ENCODE measurements at places on chromosomes 1 and 21.

GRCh38 chr1:246923482-246923881, 8.3 kb downstream of the AHCTF1 start:
- no peak for DNase-seq

DNA sequence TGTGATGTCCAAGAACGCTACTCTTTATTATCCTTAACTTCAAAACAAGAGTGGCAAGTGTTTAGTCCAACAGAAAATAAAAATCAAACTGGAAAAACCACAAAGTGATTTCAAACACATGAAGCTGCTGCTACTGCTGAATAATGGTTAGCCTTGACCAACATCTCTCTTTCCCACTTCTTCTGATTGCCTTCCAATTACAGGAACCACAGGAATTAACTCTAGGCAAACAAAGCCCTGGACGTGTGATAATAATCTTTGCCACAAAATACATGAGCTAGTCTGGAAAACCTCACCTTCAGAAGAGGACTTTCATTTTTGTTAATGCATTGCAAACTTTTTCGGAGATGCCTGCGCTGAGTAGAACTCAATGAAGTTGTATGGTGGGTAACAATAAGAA, 48.6 kb upstream of the COL11A1 start:
- DNase-seq, result no peak

DNA sequence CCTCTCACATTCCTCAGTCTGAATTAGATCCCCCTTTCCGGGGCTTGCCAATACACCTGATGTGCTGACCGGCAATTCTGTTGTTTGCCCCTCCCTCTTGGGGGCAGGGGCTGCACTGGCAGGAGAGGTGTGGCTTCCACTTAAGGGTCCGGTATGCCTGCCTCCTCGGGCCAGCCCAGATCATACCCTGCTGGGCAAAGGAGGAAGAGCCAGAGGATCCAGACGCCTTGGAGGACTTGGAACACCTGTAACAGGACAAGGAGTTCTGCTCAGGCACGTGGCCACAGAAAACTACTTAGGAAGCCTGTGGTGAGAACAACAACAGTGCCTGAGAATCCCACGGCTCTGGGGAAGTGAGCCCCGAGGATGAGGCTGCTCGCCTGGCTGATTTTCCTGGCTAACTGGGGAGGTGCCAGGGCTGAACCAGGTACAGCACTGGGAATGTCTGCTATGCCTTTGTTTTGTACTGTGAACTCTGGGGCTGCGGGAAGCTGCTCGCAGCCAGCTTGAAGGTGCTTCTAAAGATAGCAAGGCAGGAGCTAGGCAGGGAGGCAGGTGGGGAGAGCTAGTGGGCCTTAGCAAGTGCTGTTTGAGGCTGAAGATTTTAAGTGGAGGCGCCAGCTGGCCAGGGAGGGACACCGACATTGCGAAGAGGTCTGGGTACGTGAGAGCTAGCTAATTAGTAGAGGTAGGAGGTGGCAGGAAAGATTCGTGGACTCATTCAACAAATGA, at the start of gene SMPDL3B:
Gene SMPDL3B, plus strand, starts transcription at position 183 of the 732 bp plus-strand sequence. Its CDS starts 184 bp downstream, at position 367.
- DNase-seq, result no peak

DNA sequence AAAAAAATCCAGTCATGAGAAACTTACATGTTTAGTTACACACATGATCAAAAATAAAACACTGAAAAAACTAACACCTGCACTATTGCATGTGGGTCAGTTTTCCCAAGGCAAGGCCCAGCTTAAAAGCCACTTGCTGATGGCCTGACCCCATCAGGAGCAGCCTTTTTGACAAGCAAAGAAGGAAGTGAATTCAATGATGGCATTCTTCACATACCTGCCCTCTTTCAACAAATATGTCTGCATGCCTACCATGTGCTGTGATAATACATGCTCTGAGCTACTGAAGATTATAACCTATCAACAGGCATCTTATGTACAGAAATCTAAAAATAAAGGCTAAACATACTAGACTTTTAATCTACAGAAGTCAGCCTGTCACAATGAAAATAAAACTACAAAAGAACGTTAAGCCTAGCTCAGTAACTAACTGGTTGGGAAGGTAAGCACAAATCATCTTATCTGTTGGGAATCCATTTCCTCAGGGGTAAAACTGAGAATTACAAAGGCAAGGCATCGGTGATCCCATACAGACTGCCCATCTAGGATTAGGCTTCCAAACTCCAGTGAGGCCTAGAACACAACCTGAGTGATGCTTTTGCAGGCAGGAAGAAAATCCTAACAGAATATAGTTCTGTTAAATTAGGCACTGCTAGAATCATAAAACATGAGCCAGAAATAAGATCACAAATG, 14.5 kb downstream of the SORT1 start:
- DNase-seq, result no peak

- DNase-seq, result no peak
Measured at GRCh38 chr1:94202241-94202640, 35.1 kb downstream of the ARHGAP29 start.

GRCh38 chr1:30274976-30275621, 448.3 kb downstream of the MATN1 start:
- peak; percentile 9 for DNase-seq

DNA sequence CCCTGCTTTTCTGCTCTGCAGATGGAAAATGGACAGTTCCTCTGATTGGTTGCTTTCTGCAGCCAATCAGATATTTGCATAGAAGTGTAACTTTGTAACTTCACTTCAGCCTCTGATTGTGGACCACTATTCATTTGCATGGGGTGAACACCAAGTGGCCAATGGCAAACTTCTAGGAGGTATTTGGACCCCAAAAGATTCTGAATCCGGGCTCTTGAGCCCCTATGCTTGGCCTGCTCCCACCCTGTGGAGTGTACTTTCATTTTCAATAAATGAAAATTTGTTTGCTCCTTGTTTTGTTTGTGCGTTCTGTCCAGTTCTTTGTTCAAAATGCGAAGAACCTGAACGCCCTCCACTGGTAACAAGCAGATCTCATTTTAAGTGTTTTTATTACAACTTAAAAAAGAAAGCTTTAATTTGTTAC, 6.4 kb upstream of the GSTM4 start:
- DNase-seq, result no peak

- no peak for DNase-seq
Measured at GRCh38 chr1:232704694-232705680, 75.1 kb upstream of the SIPA1L2 start.

DNA sequence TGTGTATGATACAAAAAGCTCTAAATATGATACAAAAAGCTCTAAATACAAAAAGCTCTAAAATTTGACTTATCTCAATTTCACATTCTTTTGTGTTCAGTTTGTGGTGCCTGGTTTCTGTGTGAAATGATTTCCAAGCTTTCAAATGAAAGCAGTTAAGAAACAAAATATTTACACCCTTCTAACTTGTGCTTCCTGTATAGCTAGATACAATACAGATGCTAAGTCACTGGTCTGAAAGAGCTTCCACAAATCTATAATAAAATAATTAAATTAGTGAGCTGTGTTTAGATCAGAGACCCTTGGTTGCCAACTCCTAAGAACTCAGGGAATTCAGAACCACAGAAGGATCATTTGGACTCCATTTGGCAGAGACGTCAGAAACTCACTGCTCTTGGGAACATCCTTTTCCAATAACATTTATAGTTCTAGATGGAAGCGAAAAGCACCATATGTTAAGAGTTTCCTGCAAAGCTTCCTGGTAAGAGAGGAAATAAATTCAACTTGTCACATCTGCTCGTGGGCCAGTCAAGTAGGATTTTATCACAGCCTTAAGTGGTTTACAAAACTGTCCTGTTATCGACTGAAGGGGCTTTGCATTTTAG, 1079.1 kb downstream of the ADGRL2 start:
- no peak for DNase-seq

DNA sequence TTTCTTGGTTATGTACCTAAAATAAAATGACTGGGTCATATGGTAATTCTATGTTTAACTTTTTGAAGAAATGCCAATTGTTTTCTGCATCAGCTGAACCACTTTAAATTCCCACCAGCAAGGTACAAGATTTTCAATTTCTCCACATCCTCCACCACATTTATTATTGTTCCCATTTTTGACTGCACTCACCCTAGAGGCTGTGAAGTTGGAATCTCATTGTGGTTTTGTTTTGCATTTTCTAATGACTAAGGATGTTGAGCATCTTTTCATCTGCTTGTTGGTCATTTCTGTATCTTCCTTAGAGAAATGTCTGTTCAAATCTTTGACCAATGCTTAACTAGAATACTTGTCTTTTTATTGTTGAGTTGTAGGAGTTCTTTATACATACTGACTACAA, 72.5 kb downstream of the ASTN1 start:
- DNase-seq, result no peak

- peak; percentile 38 for DNase-seq
Measured at GRCh38 chr1:154170547-154171222, 15.8 kb upstream of the NUP210L start.

GRCh38 chr1:90561103-90561783, 155.9 kb downstream of the BARHL2 start:
- DNase-seq, result no peak

GRCh38 chr1:32701421-32701911, 1.1 kb downstream of the SYNC start:
- DNase-seq, result no peak

DNA sequence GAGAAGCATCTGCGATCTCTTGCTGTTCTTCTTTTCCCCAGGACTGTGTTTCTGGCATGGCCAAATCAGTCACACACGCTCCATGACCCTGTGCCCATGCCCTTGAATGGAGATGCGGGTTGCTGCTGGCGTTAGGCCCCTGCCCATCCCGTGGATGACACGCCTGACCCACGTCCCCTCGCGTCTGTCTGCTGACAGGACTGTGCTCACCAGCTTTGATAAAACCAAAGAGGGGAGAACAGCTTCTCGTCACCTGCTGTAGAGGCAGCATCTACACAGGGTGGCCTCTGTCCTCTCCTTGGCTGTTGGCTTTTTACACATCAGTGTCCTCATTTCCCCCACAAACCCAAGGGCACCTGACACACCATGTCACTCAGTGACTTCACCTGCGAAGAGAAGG, 6.9 kb downstream of the MT1HL1 start:
- DNase-seq, result no peak

- DNase-seq, result no peak
Measured at GRCh38 chr1:230204842-230205241, 137.8 kb downstream of the GALNT2 start.

DNA sequence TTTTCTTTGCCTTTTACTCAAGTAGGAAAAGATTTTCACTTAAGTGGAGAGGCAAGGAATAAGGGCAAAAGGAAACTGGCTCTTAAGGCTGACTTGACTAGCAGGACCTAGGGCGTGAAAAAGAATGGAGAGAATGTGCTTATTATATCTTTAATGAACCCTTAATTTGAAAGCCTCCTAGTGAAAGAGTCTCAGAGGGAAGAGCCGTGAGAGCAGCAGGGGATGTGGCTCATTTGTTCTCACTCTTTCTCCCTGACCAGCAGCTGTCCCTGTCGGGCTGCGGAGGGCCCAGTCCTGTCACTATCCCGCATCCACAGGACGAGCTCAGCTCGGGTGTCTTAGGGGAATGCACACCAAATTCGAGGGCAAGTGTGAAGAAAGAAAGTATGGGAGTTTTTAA, 180.1 kb downstream of the EDEM3 start:
- DNase-seq, result no peak

DNA sequence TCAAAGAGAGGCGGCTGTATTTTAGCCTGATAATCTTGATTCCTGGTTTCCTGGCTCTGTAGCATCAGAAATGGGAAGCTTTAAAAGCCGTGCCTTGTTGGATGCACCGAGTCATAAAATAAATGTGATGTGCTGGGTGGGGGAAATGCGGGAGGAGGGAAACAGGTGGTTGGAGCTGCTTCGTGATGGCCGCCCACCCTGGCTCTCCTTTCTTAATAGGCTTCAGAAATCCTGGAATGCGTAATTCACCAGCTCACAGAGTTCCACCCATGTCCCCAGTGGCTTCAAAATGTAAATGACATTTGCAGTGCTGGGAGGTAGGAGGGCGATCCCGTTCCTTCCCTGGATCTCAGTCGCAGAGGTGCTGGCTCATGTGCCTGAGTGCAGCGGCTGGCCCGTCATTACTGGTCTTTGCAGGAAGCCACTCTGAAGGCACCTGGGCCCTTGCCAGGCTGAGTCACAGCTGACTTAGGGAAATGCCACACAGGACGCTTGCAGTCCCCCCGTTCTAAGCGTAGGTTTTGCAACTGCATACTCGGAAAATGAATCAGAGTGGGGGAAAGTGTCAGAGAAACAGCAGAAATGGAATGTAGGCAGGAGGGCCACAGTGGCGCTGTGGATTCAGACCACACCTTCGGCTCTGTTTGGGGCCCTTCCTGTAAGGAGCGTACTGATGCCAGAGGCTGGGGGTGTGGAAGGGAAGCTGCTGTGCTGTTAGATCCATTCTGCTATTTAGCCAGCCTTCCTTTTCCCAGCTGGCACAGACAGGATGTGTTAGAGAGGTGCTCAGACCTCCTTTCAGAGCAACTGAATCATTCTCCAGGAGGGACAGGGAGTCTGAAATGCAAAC, 37.6 kb downstream of the GALNT2 start:
- DNase-seq, result peak; percentile 75

DNA sequence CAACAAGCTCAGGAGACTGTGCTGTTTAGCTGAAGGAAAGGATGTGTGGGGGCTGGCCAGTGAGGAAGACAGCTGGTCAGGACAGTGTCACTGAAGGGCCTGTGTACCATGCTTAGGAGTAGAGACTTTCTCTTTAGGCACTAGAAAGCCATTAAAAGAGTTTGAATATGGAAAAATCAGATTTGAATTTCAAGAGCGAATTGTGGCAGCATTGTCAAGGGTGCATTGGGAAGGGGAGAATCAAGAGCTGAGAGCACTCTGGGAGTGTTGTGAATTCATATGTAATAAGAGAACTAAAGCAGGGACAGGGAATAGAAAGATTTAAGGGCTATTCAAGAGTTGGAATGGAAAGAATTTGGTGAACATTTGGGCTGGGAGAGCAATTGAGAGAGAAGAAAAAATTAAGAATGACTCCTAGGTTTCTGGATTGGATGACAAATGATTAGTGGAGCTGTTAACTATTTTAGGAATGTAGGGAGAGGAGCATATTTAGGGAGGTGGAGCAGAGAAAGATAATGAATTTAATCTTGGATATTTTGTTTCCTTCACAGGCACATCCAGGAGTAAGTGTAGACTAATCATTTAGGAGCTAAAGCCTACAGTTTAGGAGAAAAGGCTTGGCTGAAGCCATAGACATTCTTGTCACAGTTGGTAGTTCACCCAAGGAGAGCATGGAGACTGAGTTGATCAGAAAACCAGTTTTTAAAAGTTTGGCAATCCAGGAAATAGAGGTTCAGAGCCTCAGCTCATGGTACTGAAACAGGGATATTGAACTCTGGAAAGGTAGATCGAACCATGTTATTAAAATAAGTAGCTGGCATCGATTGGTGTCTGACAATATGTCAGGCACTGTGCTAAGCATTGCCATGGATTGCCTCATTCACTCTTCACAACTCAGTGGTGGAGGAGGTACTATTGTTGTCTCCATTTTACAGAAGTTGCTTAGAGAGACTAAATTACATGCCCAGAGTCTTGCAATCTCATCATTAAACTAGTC, 23.1 kb upstream of the TOR3A start:
- DNase-seq, result no peak

GRCh38 chr1:218673170-218673569, 328.0 kb downstream of the TGFB2 start:
- no peak for DNase-seq

Measured in activated CD4-positive, alpha-beta memory T cell treated with anti-CD3 and anti-CD28 coated beads, Interleukin-2, amount 10 ng/mL, durations not matched to agents 7 days and 5 days (primary cell).